ENCODE measurements at places on chromosomes 1 and 21. TPM values are rescaled to one million over a fixed set of nuclear protein-coding genes. Genes with fewer than 3 reads are reported as not detected.

DNA sequence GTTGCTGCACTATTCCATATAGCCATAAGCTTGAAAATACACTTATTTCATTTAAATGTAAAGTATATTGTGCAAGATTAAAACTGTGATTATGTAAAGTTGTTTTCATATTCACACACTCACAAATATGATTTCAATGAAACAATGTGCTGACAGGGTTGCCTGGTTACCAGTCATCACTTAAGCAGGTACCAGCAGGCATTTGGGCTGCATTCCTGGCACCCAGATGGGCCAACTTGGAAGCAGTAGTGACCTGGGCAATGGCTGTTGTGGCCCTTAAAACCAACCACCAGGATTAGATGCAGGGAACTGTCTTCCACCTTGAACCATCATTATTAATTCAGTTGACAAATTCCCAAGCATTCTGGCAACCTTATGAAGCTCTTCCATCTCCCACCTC lies 45.0 kb upstream of the RASAL2 start:
- ATAC-seq = no peak

GRCh38 chr1:107963601-107964335 lies 1.2 kb downstream of the VAV3 start:
- ATAC-seq = peak; percentile 44

SPRR1B gene
- total RNA-seq = 2,894 TPM

GRCh38 chr1:215523128-215523861 lies 43.8 kb upstream of the KCTD3 start:
- ATAC-seq = peak; percentile 92

DNA sequence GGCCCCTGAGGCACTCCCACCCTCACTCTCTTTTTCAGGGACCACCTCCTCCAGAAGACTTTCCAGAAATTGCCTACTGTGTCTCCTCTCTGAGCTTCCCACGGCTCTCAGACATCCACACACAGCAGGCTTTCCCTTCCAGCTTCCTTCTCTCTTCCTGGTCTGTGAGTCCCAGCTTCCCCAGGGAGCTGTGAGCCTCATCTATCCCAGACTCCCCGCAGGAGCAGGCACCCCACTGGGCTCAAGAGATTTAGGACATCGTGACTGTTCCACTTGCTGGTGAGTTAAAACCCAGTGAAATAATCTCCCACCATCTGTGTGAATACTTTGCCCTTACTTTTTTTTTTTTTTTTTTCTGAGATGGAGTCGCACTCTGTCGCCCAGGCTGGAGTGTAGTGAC lies 22.0 kb upstream of the PRELP start:
- no peak for ATAC-seq

DNA sequence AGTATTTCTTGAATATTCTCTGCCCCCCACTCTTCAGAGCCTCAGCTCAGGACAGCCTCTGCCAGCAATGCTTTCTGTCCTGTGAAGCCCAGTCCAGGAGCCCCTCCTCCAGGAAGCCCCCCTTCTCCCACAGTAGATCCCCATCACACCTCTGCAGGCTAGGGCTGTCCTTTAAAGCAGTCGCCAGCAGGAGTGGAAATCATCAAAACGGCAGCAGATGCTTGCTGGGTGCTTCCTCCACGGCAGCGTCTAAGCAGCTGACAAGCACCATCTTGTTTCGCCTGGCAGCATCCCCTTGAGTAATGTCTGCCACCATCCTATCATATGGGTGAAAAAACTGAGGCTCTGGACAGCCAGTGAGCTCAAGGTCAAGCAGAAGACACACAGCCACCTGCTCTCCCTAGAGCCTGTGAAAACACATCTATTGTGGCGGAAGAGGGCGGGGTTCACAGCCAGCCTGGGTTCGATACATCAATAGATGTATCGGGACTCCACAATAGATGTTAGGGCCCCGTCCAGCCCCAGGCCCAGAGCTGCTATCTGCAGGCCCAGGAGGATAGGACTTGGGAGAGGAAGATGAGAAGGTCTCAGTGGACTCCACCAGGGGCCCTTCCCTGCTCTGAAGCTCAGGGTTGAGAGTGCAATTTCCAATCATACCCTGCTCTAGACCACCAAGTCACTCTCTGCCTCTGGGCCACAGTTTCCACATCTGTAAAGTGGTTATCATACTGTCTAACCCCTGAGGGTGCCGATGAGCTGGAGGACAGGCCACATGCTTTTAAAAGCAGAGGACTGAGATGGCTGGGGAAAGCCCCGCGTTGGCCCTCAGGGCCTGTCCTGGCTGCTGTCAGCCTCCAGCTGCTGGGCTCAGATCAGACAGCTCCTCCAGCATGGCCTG lies 17.5 kb downstream of the RUNX3 start:
- ATAC-seq = no peak

- no peak for ATAC-seq
These were observed at the start of gene CACYBP for GRCh38 chr1:174999936-175000696. CACYBP (plus strand) TSS chr1:174999947; CDS start chr1:175000181, 234 bp downstream.

TRIM17 gene
- 1.3 TPM for total RNA-seq

ASCL5 gene
- not detected for total RNA-seq

FCRLB gene
- total RNA-seq = 0.72 TPM

LCK gene
- 1.00 TPM for total RNA-seq

LYPD8 gene
- not detected for total RNA-seq

ALX3 gene
- not detected for total RNA-seq

DNA sequence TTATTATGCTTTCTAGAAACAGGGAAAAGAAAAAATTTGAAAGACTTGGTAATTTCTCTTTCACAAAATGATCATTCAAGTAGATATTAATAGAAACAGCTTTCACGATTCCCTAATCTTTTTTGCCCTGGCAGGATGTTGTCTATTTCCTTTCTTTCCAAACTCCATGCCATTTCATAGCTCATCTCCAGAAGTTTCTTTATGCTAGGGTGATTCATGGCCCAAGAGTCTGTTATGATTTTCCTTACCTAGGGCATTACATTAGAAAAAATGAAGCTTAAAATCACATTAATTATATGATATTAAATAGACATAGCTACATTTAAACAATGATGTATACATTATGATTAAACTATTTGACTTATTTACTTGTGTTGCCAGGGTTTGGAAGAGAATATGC lies 762.1 kb downstream of the LTN1 start:
- ATAC-seq = no peak

GRCh38 chr1:246306415-246307037 lies 200.6 kb downstream of the SMYD3 start:
- no peak for ATAC-seq

FRRS1 gene
- total RNA-seq = 30.7 TPM

FAM163A gene
- total RNA-seq = not detected

DNA sequence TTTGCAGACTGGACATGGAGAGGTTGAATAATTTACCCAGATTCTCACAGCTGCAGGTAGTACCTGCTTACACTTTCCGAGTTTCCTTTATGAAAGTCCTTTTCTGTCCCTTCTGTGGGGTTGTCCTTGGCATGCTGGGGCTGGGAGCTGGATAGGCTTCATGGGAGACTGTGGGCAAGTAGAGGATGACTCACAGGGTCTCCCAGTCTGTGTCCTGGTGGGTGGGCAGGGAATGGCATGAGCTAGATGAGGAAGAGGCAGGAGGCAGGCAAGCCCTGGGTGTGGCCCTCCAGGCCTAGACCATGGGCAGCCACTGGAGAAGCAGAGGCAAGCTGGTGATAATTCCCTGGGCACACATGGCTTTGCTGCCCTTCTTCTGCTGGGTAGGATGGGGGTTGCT lies 80.6 kb downstream of the NAV1 start:
- ATAC-seq = no peak

- no peak for ATAC-seq
These were observed 58.1 kb upstream of the IGSF5 start for GRCh38 chr21:39686646-39687468.

AQP10 gene
- total RNA-seq = not detected

JMJD4 gene
- 10.2 TPM for total RNA-seq

DNA sequence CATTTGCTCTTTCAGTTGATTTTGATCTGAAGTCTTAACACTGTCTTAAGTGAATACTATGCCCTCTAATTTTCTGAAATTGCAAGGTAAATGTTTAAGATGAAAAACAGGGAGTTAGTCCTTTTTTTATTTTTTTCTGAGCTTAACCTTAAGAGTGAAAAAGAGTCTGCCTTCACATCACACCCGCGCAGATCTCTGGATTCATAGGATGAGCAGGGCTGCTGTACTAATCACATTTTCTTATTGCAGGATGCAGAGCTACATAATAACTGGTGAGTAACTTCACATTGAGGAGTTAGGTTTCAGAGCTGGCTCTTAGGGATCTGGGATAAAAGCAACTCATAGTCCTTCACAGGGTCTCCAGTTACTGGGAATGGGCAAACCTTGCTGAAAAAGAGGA lies 188.7 kb upstream of the ATP1B1 start:
- no peak for ATAC-seq

DNA sequence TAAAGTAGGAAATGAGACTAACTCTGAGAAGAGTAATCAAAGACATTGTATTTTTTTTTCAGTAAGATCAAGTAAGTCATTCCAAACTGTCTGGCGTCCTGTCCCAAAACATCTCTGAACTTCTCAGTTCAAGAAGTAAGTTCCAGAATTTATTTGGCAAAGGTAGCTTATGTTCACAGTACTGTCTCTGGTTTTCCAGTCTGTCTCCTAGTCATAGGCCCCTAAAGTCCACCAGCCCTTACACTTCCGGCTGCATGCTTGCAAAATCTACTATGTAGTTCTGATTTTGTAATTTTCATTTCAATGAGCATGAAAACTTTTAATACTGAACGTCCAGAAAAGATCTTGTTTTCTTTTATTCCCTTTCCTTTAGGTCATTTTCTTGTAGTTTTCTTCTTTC lies 61.4 kb upstream of the S1PR1 start:
- no peak for ATAC-seq

CTTNBP2NL gene
- 35.1 TPM for total RNA-seq

DNA sequence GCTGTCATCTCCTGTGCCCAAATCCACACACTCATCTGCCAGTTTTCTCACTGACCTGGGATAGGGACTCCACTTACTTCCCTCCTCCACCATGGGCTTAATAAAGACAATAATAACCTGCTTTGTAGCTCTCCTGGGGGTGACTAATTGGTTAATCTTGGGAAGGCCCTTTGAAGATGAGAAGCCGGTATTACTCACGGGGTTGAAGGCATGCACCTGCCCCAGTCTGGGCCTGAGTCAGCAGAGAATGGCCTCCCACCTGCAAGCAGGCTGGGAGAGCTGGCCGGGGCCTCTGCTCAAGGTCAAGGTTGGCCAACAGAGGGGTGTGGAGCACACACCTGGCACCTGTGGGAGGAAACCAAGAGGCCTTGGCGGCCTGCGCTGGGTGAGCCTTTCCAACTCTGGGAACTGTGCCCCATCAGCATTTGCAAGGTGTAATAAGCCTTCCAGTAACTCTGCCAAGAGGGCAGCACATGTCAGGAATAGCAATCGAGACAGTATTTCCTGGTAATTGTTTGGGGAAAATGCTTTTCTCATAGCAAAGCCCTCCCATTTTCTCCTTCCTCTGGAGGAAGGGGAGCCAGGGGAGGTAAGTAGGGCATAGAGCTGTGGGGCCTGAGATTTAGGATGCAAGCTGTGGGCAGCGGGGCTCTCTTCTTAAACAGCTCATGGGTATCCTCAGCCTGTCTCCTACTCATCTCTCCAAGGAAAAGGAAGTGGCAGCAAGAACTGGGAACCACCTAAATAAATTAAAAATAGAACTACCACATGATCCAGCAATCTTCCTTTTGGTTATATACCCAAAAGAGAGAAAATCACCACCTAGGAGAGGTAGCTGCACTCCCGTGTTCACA lies 49.0 kb downstream of the TOMM20 start:
- peak; percentile 98 for ATAC-seq

- ATAC-seq = peak; percentile 65
These were observed 61.9 kb upstream of the GJA5 start for GRCh38 chr1:147822292-147822691.

DNA sequence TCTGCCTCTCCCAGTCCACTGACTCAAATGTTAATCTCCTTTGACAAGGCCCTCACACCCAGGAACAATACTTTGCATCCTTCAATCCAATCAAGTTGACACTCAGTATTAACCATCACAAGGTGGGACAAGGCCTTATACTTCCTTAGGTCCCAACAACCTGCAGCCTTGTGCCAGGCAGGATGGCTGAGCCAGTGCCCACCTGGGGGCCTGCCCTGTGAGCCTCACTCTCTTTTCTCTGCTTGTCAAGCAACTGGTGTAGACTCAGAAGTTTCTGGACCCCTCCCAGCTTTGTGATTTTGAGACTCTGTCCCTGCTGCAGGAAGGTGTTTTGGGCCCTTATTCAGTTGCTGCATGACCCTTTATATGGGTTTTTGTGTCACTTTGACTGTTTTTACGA lies 310.0 kb upstream of the C1orf174 start:
- no peak for ATAC-seq

DNA sequence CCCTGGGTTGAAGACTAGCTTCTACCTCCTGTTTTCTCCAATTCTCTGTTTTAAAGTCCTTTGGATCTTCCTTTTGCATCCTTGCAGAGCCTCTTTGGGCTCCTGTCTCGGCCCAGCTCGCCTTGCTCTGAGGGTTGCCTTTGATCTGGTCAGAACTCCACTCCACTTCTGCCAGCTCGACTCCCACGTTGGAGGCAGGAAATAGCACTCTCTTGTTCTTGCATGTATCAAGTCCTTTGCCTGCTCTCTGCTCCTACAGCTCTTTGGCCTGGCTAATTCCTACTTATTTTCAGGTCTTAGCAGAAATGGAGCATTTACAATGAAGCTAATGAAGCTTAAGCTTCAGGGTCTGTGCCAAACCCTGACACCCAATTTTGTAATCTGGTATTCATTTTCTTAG lies 21.1 kb upstream of the B3GALNT2 start:
- no peak for ATAC-seq

GRCh38 chr1:109191377-109191776 lies 22.3 kb upstream of the SARS1 start:
- ATAC-seq = no peak

DNA sequence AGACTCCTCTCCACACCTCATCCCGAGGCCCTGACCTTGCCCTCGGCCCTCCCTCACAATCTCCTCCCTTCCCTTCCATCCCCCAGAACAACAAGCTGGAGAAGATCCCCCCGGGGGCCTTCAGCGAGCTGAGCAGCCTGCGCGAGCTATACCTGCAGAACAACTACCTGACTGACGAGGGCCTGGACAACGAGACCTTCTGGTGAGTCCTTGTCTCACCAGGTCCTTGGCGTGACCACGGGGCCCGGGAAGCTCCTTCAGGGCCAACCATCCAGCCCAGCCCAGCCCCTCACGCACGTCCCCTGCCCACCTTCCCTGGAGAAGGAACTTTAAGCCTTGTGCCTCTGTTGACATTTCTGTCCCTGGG lies 15.6 kb downstream of the PODN start:
- ATAC-seq = no peak

OR2T1 gene
- not detected for total RNA-seq
